GM19239 (cell line): ENCODE measurements at places on chromosomes 11 and 22.

- DNase-seq, result no peak
These were observed 173.8 kb downstream of the LARGE1 start for GRCh38 chr22:33746501-33746928.

- no peak for DNase-seq
These were observed 16.1 kb downstream of the RRAS2 start for GRCh38 chr11:14342906-14343305.

- no peak for DNase-seq
These were observed 20.3 kb upstream of the POU2AF1 start for GRCh38 chr11:111399187-111400031.

- no peak for DNase-seq
These were observed 143.9 kb downstream of the INSC start for GRCh38 chr11:15258433-15259165.

DNA sequence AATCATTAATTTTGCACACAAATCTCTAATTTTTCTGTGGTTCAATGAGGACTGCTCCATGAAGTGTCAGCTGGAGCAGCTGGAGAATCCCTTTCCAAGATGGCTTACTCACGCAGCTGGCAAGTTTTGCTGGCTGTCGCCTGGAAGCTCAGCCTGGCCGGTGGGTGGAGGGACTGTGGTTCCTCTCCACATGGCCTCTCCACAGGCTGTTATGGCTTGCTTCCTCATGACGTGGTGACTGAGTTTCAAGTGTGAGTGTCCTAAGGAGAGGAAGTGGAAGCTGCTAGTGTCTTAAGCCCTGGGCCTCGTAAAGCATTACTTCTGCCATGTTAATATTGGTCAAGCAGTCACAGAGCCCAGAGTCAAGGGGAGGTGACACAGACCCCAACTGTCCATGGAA is 14.0 kb upstream of the NRIP3 start:
- no peak for DNase-seq

- DNase-seq, result no peak
These were observed 127.7 kb upstream of the PDGFD start for GRCh38 chr11:104291646-104292045.

DNA sequence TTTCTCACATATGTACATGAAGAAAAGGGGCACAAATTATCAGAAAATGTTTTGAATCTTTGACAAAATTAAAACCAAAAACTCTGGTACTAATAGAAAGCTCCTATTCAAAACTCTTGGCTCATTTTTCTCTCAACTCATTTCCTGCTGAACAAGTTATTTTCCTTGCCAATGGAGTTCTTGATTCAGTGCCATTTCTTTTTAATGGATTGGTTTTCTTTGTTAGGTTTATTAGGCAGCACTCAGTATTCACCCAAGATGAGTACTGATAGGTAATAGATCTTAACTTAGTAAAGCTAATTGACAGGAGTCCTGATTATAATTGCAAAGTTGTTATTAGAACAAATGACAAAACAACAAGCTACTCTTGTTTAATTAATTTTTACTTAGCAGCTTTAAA is 279.4 kb upstream of the PDGFD start:
- DNase-seq, result no peak

DNA sequence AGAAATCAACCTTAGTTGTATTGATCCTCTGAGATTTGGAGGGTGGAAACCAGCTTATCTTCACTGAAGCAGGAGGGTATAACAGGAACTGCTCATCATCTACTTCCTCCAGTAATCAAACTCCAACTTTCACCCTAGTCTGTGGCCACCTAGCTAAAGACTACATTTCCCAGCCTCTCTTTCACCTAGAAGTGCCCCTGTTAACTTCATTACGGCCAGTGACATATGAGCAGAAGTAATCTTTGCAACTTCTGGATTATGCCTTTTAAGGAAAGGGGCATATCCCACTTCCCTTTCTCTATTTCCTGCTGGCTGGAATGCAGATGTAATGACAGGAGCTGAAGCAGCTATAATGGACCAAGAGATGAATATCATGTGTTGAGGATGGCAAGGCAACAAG is 7.6 kb upstream of the VPS37C start:
- no peak for DNase-seq

- no peak for DNase-seq
These were observed 135.2 kb downstream of the RRAS2 start for GRCh38 chr11:14223636-14224288.

DNA sequence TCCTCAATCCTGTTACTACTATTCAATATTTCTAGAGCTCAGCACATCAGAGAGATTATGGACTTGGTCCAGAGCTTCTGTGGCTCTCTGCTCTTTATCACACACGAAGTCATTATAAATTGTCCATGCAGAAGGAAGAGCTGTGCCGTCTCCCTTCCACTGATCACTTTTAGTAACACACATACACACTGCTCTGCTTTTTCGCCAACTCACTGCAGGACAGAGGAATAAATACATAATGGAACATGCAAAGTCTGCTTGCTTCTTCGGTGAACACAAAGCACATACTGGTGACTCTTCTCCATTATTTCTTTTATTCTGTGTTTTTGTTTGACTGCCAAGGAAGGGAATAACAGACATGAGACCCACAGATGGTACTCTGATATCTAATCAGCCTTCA is 1000.0 kb upstream of the TENM4 start:
- no peak for DNase-seq

DNA sequence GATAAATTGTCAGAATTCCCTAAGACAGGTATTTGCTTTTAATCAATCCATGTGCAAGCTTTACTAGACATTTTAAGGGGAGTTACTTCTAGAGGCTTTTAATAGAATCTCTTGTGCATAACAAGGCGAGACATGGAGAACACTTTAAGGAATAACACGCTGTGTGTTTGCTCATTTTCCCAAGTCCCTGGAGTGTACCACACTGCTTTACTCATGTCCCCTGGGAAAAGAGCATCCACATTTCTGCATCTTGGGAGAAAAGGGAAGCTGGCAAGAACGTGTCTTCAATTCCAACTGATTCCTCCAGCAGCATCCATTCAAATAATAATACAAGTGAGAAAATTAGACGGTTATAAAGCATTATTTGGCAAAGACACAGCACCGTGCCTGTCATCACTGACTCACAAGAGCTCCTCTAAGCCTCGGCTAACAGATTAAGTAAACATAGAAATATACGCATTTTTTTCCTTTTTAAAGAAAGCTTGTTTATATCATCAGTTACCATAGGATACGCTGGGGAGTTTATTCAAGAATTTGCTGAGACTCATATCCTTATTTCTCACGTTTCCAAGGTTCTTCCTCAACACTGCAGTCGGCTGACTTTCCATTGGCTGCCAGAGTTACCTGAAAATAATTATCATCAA is 121.5 kb downstream of the CD44 start:
- no peak for DNase-seq

DNA sequence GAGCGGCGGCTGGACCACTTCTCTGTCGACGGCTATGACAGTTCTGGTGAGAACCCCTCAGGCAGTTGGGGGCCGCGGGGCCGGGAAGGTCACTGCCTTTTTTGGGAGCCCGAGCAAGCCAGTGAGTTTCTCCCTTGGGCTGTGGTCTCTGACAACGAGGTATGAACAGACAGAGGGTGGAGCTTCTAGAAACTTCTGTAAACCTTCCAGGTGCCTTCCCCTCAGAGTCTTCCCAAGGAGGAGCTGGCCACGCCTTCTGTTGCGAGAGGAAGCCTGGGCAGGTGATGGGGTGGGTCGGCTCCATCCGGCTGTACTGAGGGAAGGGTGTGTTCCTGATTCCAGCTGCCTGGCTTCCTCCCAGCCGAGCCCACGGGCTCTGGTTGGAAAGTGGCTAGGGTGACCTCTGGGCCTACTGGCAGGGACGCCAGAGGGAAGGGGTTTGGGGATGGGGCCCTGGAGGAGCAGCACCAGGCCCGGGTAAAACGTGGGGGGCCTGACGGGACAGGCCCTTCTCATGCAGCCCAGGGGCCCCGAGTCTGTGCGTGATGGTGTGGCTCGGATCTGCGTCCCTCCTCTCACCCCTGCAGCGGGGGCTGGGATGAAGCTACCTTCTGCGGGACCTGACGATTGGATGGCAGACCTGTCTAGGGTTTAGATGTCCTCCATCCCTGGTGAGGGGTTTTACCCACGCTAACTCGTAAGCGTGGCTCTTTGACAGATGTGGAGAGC is 110.8 kb downstream of the KCNQ1OT1 start:
- DNase-seq, result no peak

DNA sequence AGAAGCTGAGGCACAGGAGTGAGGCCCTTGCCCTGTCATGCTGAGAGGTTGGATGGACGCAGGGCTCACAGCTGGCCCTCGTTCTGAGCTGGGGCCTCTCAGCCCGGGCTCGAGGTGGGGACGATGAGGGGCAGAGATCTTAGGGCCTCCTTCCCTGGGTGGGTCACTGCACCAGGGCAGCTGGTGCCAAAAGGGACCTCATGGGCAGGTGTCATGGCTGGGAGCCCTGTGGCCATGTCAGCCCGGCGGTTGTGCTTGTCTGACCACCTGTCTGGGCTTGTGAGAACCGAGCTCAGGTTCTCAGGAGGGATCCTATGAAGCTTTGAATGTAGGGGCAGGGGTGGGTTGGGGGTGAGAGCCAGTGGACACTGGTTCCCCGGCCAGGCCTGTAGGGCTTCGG is 1.8 kb upstream of the MUC6 start:
- no peak for DNase-seq

DNA sequence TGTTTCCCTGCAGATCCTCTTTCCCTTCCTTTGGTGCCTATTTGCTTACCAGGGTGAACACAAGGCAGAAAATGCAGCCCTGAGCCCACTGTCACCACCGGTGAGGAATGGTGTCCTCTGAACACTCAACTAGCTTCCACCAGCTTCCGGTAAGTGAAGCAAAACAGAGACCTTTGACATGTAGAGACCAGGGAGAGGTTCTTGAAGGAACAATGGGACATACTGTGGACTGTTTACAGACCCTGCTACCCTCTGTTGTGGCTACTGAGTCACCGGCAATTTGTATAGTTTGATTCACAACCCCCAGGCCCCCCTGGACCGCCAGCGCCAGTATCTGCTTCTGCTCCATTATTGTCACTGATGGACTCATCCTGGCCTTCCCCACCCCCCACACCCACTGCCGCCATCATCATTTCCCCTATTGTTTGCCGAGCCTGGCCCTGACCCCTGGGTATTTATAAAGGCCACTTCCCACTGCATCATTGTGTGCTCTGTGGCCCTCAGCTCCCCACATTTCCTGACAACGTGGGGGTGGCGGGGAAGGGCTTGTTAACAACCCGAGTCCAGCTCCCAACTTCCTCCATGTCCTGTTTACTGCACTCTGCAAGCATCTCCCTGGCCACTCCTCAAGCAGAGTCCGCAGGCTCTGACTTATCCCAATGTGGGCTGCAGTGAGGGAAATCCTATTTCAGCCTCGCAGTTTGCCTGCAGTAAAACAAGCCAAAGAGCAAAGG is 252.9 kb downstream of the ETS1 start:
- DNase-seq, result no peak

DNA sequence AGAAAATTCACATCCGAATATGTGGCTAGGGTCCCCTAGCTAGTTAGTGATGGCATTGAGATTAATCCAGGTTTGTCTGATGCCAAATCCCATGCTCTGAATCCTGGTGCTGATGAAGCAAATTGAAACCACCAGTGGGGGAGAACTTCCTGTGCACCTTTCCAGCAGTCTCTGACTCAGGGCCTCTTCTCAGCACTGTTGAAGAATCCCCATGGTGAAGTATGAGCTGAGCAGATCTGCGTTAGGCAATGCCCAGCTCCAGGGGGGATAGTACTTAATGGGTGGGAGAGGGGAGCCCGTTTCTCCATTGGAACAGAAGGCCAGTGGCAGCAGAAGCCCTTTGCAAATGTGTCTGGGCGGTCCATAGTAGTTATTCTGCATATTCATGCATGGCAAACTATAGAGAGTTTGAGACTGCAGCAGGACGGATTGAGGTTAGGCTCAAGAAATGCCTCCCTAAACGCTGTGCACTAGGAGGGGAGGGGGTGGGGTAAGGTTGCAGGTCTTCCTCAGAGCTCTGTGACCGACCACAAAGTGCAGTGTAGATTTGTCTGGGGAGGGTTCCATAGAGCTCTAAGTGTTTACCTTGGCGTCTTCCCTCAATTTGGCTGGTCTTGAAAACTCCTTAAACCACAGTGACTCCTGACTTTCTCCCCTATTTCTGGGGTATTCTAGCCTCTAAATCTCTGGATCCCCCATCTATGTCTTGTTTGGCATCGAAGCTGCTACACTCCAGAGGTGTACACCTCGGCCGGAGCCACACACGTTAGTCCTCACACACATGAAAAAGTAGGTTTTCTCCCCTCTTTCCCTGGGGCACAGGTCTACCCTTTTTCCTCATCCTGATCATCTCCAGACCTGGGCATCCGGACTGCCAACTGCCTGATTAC is 4.8 kb downstream of the POU2F3 start:
- no peak for DNase-seq

DNA sequence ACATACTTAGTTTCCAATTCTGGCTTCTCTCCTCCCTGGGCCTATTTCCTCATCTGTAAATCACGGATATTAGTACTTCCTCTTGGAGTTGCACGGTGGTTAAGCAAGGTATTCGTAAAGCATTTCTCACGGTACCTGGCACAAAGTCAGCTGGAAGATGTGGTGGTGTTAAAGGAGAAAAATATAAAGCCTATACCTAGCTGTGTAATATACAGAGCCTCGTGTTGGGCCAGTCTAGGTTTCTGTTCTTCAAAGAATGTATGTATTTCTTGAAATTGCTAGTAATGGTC is 47.2 kb downstream of the DBX1 start:
- no peak for DNase-seq

DNA sequence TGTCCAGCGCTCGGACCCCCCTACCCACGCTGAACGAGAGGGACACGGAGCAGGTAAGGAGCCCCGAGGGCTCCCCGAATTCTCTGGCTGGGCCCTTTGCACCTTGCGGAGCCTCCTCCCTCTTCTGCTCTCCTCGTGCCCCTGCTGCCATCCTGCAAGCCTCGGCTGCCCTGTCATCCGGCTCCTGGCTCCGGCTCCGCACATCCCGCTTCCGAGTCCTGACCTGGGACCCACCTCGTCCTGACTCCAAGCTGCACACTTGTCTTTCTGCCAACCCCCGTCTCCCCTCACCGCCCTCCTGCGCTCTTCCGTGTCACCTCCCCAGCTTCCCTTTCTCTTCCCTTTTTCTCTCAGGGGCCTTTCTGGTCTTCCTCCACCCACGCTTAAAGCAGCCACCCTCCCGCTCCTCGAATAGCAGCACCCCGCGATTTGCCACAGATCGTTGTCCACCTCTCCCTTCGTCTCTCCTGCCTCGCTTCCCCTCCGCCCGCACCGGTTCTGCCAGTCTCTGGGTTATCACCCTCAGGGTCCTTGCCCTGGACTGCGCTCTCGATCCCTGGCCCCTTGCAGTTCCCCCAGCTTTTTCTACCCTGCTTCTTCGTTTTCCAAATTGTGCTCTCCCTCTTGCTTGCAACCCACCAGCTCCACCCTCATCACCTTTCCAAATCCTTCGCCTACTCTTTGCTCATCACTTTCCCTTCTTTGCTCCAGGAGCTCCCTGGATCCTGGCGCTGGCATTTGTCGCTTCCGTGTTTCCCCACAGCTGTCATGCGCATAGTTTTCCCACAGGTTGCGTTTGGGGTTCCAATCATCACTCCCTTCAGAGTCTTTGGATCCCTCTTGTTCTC is 822 bp downstream of the MARK2 start:
- DNase-seq, result no peak

GRCh38 chr11:93747122-93747521 is 5.7 kb downstream of the C11orf54 start:
- DNase-seq, result peak; percentile 26
